ENCODE measurements at places on chromosomes 2 and 18.
A peak's percentile ranks its signal among the peaks of the same experiment; 100 is the strongest.

DNA sequence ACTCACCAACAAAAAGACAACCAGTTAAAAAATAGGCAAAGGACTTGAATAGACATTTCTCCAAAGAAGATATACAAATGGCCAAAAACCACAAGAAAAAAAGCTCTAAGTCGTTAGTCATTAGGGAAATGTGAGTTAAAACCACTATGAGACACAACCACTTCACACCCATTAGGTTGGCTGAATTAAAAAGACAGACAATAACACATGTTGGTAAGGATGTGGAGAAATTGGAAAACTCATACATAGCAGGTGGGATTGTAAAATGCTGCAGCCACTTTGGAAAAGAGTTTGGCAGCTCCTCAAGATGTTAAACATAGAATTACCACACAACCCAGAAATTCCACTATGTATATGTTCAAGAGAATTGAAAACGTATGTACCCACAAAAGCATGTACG is 117.6 kb upstream of the SPATS2L start:
- no peak for DNase-seq

DNA sequence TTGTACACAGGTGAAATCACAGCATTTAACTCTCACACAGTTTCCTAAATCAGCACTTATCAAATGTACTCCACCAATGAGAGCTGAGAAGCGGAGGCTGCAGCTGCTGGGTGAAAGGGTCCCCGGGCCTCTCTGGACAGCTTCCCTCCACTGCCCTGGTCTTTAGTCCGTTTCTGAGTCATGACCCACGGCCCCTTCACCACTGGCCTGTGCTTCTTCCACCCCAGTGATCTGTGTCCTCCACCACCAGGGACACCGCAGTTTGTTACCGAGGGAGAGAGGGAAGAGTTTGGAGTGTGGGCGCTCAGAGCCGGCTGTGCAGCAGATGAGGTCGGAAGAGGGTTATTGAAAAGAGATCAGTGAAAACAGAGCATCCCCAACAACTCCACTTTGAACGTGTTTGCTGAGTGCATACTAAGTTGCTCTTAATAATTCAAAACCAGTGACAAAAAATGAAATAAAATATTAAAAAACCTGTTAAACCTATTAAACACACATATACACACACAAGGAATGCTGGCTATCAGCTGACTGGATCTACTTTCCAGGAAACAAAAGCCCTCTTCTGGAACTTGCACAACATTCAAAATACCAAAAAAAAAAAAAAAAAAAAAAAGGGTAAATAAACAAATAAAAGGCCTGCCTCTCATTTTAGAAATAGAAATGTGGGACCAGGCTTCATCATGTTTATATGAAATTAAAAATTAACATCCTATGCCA is 54.1 kb downstream of the PXDN start:
- DNase-seq, result no peak

DNA sequence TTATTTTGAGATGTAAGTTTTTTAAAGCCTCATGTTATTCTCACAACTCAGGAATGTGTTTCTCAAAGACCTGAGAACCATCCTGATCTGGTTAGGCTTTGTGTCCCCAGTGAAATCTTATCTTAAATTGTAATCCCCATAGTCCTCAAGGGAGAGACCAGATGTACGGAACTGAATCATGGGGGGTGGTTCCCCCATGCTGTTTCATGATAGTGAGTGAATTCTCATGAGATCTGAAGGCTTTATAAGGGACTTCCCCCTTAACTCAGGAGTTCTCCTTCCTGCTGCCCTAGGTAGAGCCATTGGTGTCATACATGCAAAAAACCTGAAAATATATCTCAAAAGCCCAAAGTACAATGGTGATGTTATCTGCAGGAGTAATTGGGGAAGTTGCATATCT is 836.7 kb downstream of the CBLN2 start:
- DNase-seq, result no peak

DNA sequence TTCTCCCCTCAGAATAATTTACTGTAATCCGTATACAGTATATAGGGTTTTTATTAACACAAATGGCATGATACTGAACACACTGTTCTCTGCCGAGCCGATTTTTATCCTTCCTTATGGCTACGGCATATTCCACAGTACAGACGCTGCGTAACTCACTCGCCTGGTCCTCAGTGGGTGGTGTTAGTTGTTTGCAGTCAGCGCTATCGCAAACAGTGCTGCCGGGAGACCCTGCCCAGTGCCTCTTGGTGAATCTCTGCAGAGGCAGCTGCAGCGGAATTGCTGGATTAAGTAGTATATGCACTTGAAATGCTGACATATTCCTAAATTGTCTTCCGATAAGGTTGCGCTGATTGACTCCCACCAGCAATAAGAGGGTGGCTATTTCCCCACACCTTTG is 73.9 kb downstream of the MARCO start:
- no peak for DNase-seq

DNA sequence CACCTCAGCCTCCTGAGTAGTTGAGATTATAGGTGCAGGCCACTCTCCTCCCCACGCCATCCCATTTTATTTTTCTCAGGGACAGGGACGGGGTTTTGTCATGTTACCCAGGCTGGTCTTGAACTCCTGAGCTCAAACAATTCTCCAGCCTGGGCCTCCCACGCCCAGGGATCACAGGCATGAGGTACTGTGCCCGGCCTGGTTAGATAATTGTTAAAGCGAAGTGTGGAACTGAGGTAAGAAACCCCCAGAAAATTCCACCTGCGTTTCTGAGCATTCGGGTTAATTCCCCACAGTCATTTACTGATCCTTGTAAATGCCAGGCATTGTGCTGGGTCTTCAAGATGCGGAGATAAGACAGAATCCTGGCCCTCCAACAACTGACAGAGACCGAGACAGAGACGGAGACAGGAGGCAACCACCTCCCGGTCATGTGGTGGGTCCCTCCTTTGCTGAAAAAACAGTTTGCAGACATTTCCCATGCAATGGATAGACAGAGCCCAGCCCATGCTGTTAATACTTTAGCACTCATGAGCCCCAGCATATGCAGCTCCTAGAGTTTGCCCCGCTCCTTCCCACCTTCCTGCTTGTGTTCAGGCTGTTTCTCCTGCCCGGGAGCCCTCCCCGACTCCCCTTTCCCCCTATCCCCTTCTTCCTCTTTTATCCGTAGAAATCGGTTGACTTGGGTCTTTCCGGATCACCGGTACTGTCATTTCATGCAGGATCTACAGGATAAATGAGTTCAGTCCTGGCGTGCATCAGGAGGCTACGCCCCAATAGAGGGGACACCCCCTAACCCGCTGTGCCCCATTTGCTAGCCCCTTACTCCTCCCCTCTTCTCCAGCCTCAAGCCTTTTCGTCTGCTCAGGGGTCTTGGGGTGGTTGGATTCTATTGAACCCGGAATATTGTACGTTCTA is 1.6 kb upstream of the RHOB start:
- no peak for DNase-seq

DNA sequence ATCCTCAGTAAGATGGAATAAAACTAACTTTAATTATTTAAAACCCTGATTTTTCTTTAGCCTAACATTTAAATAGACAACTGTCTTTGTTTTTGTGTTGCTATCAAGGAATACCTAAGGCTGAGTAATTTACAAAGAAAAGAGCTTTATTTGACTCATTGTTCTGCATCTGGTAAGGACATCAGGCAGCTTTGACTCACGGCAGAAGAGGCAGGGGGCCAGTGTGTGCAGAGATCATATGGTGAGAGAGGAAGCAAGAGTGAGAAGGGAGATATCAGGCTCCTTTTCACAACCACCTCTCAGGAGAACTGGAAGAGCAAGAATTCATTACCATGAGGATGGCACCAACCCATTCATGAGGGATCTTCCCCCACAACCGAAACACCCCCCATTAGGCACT is 64.6 kb upstream of the TFPI start:
- DNase-seq, result no peak

- DNase-seq, result no peak
These were observed 112.7 kb upstream of the SERPINE2 start for GRCh38 chr2:224151680-224152310.

GRCh38 chr2:98253461-98254070 is 92.7 kb upstream of the CNGA3 start:
- no peak for DNase-seq

DNA sequence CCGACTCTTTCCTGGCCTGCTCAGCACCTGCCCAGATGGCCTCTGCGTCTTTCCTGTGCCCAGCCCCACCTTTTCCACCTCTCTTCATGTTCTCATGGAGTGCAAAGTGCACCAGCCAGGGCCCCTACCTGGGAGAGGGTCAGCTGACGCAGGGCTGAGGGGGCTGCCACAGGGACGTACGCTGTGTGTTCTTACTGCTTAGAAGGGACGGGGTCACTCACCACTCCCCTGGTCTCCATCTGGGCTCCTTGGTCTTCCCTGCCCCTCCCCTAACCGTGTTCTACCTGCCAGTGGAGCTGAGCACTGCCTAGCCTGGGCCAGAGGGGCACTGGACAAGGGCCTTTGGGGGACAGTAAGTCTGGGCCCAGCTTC is 8.6 kb downstream of the ERFE start:
- no peak for DNase-seq

DNA sequence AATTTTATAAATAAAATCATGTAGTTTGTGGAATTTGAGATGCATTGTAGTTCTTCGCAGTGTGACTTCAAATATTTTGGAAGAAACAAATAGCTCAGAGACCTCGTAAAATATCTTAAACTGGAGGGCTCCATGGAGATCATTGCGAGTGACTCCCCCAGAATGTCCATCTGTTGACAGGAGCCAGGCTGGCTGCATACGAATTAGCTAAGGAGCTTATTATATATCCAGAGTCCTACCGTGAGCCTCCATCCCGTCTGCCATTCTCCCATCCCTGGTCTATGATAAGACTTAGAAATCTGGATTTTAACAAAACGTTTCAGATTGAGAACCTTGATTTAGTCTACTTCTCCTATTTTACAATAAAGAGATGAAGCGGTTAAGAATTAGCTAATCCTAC is 80.2 kb downstream of the MSH2 start:
- no peak for DNase-seq

- DNase-seq, result no peak
These were observed 203.8 kb upstream of the SIX2 start for GRCh38 chr2:45212953-45213635.

DNA sequence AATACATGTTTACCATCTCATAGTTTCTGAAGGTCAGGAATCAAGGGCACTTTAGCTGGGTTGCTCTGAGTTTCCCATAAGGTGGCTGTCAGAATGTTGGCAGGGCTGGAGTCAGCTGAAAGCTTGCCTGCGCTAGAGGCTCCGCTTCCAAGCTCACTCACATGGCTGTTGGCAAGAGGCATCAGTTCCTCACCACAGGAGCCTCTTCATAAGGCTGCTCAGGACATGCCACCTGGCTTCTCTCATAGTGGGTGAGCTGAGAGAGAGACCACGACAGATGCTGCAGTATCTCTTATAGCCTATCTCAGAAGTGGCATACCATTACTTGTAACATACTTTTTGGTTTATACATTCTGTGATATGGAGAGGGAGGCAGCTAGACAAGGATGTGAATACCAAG is 7.2 kb downstream of the HADHB start:
- peak; percentile 15 for DNase-seq

Measured in NCI-H2107 (cell line).